IPS-NIHi11 (cell line): ENCODE measurements at places on chromosomes 5 and 9.

- peak; percentile 18 for DNase-seq
Measured at GRCh38 chr5:56323505-56323904, 90.4 kb upstream of the ANKRD55 start.

DNA sequence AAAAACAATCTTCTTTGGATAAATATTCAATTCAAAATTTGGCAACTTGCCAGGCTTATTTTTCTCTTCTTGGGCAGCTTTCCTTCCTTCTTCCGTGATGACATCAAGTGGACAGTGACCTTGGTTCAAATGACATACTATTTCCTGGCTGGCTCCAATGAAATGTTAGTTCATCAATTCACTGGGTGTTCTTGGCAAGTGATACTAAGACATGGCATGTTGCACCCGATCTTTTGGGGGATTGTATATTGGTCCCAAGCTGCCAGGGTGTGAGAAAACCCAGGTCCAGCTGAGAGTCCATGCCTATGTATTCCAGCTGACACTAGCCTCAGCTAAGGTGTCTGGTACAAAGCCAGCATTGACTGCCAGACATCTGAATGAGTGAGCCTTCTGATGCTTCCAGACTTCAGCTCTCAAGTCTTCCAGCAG lies 252.9 kb downstream of the MAT2B start:
- DNase-seq, result no peak

- no peak for DNase-seq
Measured at GRCh38 chr5:151648988-151649387, 37.7 kb downstream of the SPARC start.

- DNase-seq, result no peak
Measured at GRCh38 chr9:131013015-131013755, 4.2 kb downstream of the LAMC3 start.

GRCh38 chr9:96467784-96468183 lies 17.8 kb downstream of the HABP4 start:
- DNase-seq, result no peak

DNA sequence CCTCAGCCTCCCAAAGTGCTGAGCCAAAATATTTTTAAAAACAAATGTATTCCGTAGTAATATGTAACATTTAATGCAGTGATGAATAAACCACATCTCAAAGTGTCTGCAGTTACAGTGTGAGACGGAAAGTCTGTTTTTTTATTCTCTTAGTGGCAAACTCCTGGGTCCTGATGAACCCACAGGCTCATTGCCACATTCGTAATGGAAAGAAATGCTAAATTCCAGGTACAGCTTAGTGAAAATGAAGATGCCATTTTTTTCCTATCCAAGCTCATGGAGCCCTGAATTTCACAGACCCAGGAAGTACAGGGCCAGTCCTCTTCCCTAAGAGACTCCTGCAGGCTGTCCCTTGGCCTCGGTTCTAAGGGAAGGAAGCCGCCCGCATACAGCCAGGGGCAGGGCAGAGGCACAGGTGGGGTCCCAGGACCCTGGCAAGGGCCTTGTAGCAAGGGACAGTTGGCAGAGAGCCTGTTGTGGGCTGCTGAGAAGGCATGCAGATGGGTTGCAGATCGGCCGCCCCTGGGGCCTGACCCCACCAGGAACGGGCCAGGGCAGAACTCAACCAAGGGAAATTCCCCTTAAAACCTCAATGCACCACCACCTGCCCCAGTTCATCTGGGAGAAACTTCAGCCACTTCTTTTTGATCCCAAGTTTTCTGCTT lies 36.2 kb downstream of the IPPK start:
- no peak for DNase-seq

DNA sequence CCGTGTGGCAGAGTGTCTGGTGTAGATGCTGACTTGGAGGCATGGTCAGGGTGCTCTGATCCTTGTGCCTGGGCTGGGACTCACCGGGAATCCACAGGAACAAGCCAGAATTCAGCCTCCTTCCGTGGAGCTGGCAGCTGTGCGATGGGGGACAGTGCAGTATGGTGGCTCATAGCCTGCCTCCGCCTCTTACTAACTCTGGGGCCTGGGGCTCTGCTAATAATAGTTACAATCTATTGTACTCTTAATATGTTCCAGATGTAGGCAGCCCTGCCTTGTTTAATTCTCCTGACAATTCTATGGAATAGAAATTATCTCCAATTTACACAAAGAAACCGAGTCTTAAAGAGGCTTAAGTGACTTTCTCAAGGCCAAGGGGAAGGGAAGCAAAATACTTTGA lies 77.6 kb downstream of the PCDH1 start:
- no peak for DNase-seq

DNA sequence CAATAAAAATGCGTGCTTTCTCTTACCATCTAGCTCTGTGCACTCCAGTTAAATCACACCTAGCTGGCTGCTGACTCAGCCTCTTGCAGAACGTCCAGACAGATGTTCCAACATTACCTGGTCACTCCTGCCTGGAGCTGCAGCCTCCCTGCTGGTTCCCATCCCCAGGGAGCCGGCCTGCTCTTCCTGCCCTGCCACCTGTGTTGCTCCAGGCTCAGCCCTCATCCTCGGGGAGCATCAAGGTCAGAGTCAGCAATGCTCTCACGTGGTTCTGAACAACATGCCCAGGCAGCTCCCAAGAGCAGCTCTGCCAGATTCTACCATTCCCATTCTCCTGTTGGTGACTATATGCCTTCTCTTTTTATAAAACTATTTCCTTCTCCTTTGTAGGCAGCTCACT lies 81.3 kb downstream of the GADD45G start:
- peak; percentile 38 for DNase-seq

DNA sequence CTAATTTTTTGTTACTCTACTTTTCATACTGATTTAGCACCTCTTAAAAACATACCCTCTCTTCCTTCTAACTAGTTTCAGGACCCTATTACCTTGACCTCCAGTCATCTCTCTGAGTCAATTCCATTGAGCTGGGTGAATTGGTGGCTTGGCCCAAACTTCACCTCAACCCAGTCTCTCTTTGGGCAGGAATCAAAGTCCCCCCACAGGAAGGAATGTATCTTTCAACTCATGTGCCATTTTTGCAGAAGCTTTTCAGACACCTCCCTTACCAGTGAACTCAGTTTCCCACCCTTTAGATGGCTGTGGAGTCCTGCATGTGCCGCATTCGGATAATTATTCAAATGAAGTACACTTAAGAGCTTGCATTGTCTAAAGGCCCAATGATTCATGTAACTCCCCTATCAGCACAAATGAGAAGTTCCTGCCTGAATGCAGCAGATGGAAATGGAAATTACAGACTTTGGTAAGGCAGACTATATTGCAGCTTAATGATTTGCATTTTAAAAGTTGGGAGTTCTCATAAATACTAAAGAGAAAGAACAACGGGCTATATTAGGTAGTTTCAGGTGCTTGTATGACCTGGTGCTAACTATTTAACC lies 693.5 kb downstream of the PTPRD start:
- DNase-seq, result peak; percentile 14

DNA sequence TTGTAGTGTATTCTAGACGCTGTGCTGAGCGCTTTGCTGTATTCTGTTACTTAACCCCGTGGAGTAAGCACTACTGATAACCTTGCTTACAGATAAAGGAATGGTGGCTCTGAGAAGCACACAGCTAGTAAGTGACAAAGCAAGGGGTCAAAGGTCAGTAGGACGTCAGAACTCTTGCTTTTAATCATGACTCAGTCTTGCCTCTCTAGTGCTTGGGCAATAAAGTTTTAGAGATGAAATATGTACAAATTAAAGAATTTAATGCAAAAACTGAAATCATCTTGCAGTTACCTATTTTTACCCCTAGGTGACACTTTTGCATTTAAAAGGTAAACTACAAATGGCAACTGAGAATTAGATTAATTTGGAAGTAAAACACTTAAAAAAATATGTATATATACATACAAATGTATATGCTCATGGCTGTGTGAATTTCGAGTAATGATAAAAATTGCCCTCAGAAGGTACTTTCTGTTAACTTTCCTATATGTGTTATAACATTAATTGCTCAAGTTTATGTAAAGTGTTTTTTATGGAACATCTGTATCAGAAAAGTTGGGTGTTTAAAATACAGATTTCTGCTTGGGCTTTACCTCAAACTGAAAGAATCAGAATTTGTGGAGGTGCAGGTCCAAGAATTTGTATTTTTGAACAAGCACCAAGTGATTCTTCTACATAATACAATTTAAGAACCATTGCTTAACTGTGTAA lies 175.1 kb upstream of the DAB2 start:
- DNase-seq, result no peak

- DNase-seq, result no peak
Measured at GRCh38 chr5:126855266-126855665, 78.3 kb downstream of the LMNB1 start.

DNA sequence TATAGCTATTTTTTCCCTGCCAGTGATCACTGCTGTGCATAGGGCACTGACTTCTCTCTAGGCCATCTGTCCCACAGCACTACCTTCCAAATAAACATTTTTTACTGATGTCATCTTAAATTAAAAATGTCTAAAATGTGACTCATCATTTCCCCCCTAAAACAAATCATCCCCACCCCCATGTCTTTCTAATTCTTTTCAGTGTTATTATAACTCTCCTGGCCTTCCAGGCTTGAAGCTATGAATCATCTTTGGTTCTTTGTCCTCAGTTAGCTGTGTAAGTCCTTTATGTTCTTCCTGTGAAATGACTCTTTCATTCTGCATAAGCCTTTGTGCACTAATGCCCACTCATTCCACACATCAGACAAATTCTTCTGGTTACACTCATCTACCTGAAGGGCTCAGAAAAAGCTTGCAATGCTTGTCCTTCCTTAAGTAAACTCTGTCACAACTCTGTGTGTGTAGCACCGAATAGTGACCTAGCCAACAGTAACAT lies 78.1 kb downstream of the CFAP95 start:
- no peak for DNase-seq
